ENCODE measurements at places on chromosomes 3 and 15.

DNA sequence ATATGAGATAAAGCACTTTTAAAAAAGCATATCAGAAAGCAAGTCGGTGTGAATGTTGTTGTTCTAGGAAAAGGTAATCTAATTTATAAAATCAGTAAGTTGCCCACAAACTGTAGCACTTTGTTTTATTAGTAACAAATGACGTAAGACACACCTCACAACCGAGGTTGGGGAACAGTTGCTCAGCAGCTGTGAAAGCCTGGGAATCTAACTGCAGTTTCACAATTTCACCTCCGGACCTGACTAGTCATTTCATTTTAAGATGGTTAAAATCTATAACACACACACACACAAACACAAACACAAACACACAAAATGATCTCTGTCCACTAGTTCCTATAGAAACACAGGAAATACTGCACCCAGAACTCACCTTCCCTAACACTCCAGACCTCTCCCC is 406.7 kb upstream of the NR2F2 start:
- no peak for DNase-seq

DNA sequence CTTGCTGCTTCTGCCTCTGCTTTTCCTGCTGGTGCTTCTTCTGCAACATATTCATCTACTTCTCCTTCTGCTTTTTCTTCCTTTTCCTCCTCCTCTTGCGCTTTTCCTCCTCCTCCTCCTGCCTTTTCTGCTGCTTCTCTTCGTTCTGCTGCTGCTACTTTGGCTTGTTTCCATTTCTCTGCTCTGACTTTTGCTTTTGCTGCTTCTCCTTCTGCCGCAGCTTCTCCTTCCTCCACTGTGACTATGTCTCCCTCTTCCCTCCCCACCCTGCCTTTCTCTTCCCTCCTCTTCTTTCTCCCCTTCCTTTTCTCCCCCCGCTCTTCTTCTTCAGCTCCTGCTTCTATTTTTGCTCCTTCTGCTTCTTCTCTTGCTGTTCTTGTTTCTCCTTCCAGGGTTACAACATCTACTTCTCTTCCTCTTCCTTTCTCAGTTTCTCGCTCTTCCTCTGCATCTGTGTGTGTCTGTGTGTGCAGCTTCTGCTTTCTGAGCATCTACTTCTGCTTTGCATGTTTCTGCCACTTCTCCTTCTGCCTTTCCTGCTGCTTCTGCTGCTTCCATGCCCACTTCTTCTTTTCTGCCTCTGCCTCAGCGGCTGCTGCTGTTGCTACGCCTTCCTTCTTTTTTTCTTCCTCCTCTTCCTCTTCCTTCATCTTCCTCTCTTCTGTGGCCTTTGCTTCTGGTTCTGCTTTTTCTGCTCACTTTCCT is 51.4 kb downstream of the FAM43A start:
- no peak for DNase-seq

GRCh38 chr3:118544458-118544857 is 490.2 kb downstream of the IGSF11 start:
- no peak for DNase-seq

DNA sequence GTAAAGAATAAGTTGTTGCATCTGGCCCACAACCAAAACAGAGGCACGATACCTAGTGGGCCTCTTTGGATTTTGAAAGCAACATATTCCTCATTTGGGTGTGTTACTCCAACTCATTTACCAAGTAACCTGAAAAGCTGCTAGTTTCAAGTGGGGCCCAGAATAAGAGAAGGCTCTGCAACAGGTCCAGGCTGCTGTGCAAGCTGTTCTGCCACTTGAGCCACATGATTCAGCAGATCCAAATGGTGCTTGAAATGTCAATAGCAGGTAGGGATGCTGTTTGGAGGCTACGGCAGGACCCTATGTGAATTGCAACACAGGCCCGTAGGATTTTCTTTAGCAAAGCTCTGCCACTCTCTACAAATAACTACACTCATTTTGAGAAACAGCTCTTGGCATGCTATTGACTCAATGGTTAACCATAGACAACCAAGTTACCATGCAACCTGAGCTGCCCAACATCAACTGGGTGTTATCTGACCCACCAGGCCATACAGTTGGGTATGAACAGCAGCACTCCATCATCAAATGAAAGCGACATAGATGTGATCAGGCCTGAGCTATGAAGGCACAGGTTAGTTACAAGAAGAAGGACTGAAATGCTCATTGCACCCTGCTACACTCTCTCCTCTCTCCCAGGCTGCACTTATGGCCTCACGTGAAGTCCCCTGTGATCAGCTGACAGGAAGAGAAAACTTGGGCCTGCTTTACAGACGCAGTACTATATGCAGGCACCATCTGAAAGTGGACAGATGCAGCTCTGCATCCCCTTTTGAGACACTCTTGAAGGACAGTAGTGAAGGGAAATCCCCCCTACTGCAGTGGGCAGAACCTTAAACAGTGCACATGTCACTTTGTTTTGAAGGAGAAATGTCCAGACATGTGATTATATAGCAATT is 9.5 kb upstream of the MCF2L2 start:
- no peak for DNase-seq

DNA sequence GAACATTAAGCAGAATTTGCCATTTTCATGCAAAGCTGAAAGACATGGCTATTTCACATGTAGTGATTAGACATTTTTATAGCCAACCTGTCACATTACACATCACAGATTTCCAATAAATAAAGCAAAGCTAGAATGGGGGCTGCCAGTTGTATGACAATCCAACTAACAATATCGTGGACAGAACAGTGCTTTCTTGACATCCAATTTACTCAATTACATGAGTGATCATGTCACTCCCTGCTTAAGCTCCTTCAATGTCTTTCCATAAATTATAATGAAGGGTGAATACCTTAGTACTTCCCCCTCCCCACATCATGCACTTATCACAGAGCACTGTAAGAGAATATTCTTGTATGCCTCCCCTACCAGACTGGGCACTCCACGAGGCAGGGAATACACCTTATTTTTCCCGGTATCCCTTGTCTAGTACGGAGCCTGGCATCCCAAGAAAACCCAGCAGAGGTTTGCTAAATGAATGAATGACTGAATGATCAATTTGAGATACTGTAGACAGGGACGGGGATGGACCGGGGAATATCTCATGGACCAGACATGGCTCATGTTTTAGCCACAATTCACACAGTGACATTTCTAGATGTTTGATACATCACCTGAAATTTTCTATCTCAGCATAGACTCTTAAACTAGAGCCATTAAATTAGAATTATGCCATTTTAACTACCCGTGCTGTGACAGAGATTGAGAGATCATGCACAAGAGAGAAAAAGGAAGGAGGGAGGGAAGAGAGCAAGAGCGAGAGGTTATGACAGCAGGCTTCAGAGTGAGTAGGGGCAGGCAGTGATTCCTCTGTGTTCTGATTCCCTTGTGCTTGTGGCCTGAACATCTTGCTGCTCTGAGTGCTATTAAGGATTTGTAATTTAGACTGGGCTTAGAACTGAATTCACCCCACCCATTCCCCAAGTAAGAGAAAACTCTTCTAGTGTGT is 77.7 kb downstream of the EPHB1 start:
- DNase-seq = no peak

DNA sequence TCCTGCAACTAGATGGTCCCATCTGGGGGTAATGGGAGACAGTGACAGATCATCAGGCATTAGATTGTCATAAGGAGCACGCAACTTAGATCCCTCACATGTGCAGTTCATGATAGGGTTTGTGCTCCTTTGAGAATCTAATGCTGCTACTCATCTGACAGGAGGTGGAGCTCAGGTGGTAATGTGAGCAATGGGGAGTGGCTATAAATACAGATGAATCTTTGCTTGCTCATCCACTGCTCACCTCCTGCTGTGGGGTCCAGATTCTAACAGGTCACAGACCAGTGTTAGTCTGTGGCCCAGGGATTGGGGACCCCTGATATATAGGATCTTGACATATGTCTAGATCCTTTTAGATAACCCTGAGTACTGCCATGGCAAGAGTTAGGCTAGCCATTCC is 52.7 kb downstream of the RASGRF1 start:
- DNase-seq = no peak

DNA sequence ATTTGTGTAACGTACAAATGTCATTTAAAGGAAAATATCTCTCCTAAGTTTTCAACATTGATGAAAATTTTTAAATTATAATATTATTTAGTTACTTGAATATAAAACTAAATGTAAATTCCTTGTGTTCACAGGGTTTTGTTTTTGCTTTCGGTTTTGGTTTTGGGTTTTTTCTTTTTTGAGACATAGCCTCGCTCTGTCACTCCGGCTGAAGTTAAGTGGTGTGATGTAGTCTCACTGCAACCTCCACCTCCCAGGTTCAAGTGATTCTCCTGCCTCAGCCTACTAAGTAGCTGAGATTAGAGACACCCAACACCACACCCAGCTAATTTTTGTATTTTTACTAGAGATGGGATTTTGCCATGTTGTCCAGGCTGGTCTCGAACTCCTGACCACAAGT is 79.3 kb upstream of the TCF12 start:
- no peak for DNase-seq

- DNase-seq = no peak
Observed at GRCh38 chr3:48318713-48319468, 14.6 kb downstream of the SPINK8 start.

DNA sequence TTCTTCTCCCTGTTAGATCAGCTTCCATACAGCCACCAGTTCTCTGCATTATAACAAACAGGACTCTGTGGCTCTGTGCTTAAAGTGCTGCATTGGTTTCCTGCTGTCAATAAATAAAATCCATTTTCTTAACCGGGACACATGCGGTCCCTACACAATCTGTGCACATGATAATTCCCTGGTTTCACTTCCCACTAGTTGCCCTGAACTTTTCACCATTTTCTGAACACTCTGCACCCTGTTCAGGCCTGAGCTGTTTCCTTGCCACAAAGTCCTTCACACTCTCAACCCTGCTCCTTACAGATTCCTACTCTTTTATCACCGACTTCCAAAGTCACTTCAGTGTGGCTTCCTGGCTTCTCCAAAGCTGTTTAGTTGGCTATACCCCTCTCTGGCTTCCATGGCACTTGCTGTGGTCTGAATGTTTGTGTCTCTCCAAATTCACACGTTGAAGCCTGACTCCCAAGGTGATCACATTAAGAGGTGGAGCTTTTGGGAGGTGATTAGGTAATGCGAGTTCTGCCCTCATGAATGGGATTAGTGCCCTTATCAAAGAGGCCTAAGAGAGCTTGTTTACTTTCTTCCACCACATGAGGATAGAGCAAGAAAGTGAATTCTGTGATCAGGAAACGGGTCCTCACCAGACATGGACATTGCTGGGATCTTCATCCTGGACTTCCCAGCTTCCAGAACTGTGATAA is 233.4 kb downstream of the CHST2 start:
- no peak for DNase-seq

GRCh38 chr15:90691982-90692773 is 25.0 kb upstream of the BLM start:
- DNase-seq = no peak

DNA sequence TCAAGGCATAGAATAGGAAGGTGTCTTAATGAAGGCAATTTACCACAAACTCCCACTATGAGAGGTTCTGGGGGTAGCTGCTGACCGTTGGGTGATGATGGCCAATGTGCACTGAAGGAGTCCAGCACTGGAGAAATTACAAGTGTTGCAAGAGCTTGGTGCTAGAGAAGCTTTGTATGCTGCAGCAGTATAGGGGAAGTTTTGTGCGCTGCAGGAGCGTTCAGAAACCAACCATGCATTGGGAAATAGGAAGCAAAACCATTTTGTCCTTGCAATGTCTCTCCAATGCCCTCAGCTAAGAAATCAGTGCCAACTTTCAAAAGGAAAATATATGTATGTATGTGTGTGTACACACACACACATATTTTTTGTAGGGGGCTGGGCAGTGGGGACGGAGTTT is 441.6 kb upstream of the NAALADL2 start:
- no peak for DNase-seq

GRCh38 chr3:181239441-181239840 is 249.9 kb upstream of the DNAJC19 start:
- DNase-seq = no peak

- DNase-seq = no peak
Observed at GRCh38 chr3:156102267-156102931, 18.0 kb upstream of the KCNAB1 start.

DNA sequence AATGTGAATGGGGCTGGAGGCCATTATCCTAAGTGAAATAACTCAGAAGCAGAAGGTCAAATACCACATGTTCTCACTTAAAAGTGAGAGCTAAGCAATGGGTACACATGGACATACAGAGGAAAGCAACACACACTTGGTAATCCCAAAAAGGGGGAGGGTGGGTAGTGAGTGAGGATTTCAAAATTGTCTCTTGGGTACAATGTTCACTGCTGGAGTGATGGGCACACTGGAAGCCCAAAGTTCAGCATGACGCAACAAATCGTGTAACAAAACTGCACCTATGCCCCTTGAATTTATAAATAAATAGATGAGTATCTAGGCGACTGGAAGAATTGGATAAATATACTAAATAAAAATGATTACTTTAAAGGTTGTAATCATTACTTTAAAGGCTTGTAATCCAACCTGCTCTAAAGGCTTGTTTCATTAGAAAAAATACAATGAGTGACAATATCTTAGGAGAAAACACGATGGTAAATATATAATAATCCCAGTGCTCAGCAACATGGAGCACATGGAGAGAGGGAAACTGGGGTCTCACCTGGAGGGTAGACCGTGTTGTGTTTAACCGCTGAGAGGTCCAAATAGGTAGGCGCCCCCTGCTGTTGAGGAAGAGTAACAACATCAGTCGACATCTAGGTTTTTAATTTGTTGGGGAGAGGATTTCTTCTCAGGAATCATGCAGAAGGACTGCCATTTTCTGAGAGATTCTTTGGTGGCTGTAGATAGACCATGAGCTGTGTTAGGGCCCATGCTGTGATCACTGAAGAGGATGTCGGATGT is 78.5 kb upstream of the ROBO1 start:
- no peak for DNase-seq

- DNase-seq = no peak
Observed at GRCh38 chr15:37077623-37078351, 22.6 kb downstream of the MEIS2 start.

GRCh38 chr15:65067317-65067644 is 510 bp downstream of the RASL12 start:
- DNase-seq = no peak
